Body of pancreas (tissue), 4 donors: ENCODE measurements at places on chromosomes 6 and 20. TPM values are rescaled to one million over a fixed set of nuclear protein-coding genes. Genes with fewer than 3 reads are reported as not detected.

DNA sequence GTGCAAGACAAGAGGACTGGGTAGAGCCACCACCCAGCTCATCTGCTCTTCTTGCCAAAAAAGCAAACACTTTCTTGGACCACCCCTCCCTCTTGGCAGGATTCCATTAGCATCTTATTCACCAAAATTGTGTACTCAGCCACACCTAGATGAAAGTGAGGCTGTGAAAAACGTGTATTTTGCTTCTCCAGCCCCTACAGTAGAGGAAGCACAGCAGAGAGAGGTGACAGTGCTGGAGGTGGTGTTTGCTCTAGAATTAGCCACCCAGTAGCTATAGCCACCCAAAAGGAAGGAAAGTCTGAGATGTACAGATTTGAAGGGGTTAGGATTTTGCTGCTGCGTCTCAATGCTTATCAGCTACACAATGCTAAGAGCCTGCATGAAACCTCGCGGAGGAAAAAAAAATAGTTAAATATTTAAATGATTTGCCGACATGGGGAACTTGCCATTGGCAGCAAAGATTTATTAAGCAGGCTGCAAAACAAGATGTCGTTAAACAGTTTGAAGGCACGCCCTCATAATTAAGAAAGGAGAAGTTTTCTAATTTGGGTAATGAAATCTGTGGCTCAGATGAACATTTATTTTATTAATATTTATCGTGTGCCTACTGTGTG is 287.3 kb downstream of the ZNF217 start:
- DNase-seq = no peak

GRCh38 chr6:63316113-63316512 is 3.7 kb downstream of the LGSN start:
- DNase-seq = no peak

DNA sequence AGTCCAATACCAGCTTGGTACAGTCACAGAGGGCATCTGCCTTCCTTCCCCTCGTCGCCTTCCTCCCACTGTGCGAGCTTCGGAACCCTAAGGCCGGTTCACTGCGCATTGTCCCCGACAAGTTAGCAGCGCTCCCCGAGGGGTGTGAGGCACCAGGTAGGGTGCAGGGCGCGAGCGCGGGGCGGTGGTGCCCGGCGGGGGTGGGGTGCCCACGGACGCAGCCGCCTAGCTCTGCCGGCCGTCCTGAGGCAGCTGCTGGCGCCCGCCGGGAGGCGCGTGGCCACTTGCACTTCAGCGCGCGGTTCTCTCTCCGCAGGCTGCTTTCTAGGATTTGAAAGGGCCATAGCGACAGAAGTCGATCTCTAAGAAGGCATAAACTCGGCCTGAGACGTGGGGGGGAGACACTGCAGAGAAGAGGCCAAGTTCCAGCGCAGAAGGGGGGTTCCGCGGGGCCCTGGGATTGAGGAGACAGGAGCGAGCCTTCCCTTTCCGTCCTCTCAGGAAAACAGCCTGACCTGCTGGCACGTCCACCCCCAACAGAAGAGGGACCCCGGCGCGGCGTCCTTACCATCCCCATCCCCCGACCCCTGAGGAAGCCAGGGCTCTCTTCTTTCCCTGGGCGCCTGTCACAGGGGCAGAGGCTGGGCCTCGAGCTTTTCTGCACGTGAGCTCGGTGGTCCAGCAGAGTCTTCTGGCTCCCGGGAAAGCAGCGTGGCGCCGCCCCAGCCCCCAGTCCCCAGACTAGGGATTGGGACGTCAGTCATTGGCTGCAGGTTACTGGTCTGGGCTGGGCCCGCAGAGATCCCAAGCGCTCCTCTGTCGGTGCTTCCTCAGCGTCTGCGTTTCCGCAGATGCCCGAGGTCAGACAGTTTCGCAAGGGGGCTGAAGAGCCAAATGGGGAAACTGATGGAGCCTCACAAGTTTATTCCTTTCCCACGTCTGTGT is 15.6 kb upstream of the PRDM13 start:
- DNase-seq = no peak

DNA sequence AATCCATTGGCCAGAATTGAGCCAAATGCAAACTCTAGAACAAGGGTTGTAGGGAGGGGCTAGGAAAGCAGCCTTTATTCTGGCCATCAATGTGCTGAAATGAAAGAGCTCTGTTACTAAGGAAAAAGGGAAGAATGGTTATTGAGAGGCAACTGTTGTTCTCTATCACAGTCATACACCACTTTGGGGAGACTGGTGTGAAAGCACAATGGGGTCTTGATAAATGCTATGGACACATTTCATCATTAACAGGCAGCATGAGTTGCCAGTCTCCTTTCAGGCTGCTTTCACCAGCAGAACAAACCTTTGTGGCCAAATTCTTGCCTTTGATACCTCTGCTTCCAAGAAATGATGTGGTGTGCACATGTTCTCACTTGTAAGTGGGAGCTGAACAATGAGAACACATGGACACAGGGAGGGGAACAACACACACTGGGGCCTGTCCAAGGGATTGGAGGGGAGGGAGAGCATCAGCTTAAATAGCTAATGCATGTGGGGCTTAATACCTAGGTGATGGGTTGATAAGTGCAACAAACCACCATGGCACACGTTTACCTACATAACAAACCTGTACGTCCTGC is 86.2 kb downstream of the CDS2 start:
- no peak for DNase-seq

GRCh38 chr20:19937651-19938420 is 79.3 kb upstream of the NAA20 start:
- no peak for DNase-seq

DNA sequence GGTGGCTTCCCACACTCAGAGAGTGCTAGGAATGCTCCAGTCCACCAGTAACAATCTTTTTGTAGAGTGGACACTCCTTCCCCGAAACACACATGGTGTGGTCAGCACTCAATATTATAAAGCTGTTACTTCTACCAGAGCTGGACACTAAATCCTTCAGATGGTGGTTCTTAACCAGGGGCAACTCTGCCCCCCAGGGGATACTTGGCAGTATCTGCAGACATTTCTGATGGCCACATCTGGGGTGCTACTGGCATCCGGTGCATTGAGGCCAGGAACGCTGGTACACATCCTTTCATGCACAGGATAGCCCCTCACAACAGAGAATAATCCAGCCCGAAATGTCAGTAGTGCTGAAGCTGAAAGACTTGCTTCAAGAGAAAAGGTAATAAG is 124.4 kb downstream of the NFATC2 start:
- DNase-seq = no peak

The C6orf132 gene
- 22.1 TPM for total RNA-seq

The EDN1 gene
- total RNA-seq = 19.7 TPM
